Endodermal cell (in vitro differentiated cells): ENCODE measurements at places on chromosomes 11 and 22. TPM values are rescaled to one million over a fixed set of nuclear protein-coding genes. Genes with fewer than 3 reads are reported as not detected.
A peak's percentile ranks its signal among the peaks of the same experiment; 100 is the strongest.

KCTD21 gene
- 1.0 to 4.6 TPM (median 3.8 TPM) in 3 replicates for total RNA-seq

DNA sequence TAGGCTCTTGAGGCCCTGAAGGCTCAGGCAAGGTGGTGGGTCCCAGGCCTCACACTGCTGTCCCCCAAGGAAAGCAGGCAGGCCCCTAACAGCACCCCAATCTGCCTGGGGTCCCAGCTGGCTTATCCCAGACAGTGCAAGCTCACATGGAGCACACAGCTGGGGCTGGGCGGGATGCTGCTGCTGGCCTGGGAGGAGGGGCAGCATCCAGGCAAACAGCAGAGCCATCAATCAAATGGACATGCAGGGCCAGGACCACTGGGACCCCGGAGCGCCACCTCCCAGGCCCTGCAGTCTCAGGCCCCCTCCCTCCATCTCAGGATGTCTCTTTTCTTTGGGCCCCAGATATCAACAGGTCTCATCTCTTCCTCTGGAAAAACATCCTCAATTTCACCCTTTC lies 140.3 kb downstream of the BRD1 start:
- peak; percentile 11 for DNase-seq

DNA sequence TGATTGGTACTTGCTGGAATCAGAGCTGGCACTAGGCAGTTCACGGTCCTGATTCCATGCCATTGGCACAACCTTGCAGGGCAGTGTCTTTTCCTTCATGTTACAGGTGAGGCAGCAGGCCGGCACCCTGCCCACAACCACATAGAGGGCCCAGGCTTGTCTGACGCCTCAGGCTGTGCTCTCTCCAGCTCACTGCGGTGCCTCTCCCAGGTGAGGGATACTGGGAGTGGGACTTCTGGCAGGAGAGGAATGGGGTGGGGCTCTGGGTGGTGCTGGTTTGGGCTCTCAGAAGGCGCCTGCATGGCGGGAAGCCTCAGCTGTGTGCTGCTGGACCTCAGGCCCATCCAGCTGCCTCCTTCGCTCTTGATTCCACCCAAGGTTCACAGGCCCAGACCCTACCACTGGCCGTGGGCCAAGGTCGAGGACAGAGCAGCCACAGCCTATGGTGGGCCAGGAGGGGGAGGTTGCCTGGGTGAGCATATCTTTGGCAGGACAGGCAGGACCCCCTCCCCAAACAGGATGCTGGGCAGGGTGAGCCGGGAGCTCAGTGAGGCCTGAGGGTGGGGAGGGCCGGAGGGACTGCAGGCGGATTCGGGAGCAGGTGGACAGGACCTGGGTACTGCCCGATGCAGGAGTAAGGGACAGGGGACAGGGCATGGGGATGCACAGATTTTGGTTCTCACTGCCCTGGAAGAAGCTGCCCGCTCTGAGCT lies 7.0 kb upstream of the MPPED1 start:
- DNase-seq: no peak

GRCh38 chr11:70539360-70540095 lies 141.2 kb downstream of the CTTN start:
- DNase-seq: no peak

TRIM51 gene
- not detected in 3 replicates for total RNA-seq

GRCh38 chr11:67303132-67303834 lies at the start of gene SSH3:
Gene SSH3, plus strand, starts transcription at chr11:67303530. Its CDS starts 96 bp downstream, at chr11:67303626.
- DNase-seq: peak; percentile 90

DNA sequence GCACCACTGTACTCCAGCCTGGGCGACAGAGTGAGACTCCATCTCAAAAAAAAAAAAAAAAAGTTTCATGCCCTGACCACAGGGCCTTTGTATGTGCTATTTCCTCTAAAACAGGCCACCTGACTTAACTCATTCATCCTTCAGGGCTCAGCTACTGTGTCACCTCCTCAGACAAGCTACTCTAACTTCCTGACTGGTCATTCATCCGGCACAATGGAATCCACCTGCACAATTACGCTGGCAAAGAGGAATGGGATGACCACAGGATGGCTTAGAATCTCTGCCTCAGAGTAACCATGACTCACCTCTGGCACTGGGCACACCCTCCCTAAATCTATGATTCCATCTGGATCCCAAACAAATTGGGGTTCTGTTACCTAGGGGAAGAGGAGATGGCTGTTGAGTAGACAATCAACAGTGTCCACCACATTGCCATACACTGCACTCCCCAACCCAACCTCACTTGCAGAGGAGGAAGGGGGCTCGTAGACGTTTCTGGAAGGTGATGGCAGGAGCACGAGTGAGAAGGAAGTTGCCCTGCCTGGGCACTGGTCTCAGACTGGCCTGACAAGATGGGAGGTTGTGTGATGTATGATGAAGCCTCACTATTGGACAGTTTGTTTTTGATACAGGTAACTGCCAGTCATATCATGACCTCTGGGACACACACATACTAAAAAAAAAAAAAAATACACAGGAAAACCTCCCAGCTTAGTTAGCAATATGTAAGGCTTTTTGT lies 22.8 kb upstream of the HMOX1 start:
- DNase-seq: no peak

GRK2 gene
- total RNA-seq: 52.8 and 58.0 TPM in 2 replicates

RPL27A gene
- total RNA-seq: 1,527 to 1,791 TPM (median 1,652 TPM) in 3 replicates

HMOX1 gene
- total RNA-seq: 11.4 and 13.1 TPM in 2 replicates

DNA sequence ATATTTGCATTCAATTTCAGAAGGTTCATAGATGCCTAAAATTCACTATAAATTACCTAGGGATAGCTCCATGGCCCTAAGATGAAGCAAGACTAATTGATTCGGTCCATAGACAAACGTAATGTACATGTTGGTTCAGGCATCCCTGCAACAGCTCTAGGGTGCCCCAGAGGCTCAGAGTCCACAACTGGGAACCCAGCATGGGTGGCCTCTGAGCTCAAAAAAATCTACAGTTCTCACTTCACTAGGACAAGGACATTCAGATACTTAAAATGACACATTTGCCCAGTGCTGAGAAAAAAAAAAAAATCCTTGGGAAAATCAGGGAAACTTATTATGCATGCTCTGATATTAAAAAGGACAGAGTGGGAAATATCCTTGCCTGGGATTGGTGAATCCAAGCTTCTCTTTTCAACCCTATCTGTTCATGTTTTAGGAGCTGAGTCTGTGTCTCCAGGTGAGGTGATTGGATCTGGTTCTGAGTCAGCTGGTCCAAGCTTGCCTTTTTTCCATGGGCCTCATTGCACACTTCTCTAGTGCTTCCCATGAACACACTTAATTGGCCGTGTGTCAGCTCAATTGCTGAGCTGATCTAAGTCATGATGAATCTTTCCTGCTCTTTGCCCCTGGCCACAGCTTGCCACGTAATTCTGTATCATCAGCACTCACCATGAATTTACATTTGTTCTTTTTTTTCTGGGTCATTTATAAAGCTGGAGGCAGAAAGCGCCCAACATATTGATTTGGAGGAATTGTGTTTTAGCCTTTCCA lies 116.3 kb upstream of the RCN1 start:
- DNase-seq: no peak

IGLL1 gene
- total RNA-seq: not detected in 3 replicates

- no peak for DNase-seq
Measured at GRCh38 chr22:46783721-46784120, 21.3 kb downstream of the TBC1D22A start.

GRCh38 chr11:131254254-131254653 lies 116.2 kb upstream of the NTM start:
- peak; percentile 86 for DNase-seq
